NCI-H1417 treated with DMSO at 0.1 percent for 48 hours (cell line): ENCODE measurements at places on chromosomes 11 and 22.

DNA sequence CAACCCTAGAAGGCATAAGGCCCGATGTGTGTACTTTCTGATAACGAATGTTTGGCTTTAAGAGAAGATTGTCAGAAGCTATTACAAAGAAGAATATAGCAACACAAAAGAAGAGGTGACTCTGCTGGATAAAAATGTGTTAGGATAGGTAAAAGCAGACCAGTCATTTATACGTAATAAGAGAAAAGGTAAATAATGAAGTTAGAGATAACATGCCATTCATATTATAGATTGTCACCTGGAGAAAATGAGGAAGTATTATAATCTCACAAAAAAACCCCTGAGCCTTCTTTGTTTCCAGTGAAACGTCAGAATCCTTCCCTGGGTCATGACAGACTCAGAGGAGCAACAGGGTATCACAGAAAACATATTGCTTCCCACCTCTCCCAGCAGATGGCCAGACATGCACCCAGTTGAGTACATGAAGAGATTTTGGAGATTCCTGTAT lies 36.1 kb downstream of the PPFIA1 start:
- DNase-seq: no peak

DNA sequence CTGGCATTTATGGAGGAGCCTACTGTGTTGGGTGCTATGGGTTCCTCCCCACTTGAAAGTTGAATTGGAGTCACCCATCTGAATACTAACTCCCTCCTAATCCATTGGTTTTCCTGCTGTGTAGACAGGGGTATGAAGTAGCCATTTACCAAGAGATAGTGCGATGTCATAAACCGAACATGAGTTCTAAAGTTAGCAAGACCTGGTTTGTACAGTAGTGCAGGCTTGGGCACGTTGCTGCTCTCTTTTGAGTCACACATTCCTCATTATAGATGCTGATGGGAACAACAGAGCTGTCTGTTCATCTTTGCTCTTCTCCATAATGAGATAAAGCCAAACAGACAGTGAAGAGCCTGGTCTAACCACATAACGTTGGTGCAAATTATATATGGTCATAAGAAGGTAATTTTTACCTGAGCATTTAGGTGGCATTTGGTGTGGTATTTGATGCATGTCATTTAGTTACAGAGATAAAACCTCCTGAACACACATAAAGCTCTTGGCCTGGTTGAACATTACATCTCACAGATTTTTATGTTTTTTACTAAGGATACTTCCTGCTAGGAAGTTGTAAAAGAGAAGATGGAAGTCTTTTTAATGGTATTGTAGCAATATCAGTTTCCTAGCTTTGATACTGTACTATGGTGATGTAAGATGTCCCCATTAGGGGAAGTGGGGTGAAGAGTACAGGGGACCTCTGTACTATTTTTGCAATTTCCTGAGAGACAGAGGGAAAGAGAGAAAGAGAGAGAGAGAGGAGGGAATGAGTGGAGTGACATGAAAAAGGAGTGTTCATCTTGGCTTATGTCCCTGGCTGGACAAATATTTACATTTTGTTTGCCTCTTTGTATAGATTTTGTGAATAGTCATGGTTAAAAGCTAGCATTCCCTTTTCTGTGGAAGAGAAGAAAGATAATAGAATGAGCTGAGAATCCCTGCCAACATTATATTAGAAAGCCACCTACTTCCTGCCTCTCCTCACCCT lies 27.9 kb downstream of the GRAP2 start:
- DNase-seq: no peak

DNA sequence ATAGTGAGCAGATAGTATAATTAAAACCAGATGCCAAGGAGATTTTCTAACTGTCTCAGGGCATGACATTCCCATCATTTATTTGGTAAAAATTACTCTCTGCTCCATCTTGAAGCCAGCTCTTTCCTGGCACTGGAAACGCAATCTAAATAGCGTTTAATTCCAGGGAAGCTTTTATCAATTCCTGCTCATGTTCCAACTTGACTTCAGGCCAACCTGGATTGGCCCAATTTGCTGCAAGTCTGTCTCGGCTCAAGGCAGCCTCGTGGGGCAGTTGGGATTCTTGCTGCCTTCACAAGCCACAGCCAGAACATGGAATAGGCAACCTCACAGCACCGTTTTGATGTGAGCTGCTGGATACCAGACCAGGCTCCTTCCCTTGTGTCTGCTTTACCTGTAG lies 1255.9 kb downstream of the TBC1D22A start:
- no peak for DNase-seq

- no peak for DNase-seq
Measured at GRCh38 chr11:27574342-27574741, 67.8 kb upstream of the LIN7C start.

DNA sequence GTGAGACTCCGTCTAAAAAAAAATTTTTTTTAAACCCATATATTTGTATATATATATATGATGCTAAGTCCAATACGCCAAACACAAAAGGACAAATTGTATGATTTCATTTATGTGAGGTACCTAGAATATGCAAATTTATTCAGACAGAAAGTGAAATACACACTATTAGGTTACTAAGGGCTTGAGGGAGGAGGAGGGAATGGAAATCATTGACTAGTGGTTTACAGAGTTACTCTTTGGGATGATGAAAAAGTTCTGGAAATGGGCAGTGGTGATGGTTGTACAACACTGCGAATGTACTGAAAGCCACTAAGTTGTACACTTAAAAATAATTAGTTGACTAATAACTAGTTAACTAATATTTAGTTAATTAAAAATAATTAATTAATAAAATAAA lies 36.2 kb upstream of the FGF3 start:
- DNase-seq: no peak

DNA sequence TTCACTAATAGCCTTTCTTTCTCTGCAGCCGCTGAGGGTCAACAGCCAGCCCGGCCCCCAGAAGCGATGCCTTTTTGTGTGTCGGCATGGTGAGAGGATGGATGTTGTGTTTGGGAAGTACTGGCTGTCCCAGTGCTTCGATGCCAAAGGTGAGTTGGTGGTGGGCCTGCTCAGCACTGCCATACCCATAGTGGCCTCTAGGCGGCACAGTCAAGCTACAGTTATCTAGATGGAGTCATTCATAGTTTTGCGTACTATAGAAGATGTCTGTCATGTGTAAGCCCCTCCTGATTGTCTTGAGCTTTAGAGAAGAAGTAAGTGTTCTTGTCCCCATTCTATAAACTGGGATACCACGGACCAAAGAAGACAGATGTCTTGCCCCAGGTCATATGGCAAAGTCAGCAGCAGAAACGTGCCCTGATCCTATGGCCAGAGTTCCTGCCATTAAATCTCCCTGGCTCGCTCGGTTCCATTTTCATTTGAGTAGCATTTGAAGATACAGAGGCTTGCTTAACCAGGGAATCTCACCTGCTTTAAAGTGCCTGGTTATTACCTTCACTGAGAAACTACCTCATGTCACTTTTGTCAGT lies 42.1 kb upstream of the CRTAM start:
- no peak for DNase-seq

GRCh38 chr11:114233755-114234154 lies 62.4 kb upstream of the NNMT start:
- peak; percentile 18 for DNase-seq

GRCh38 chr11:21511835-21512440 lies 680.9 kb upstream of the ANO5 start:
- DNase-seq: no peak

- no peak for DNase-seq
Measured at GRCh38 chr11:119258983-119259382, 52.8 kb downstream of the CBL start.

DNA sequence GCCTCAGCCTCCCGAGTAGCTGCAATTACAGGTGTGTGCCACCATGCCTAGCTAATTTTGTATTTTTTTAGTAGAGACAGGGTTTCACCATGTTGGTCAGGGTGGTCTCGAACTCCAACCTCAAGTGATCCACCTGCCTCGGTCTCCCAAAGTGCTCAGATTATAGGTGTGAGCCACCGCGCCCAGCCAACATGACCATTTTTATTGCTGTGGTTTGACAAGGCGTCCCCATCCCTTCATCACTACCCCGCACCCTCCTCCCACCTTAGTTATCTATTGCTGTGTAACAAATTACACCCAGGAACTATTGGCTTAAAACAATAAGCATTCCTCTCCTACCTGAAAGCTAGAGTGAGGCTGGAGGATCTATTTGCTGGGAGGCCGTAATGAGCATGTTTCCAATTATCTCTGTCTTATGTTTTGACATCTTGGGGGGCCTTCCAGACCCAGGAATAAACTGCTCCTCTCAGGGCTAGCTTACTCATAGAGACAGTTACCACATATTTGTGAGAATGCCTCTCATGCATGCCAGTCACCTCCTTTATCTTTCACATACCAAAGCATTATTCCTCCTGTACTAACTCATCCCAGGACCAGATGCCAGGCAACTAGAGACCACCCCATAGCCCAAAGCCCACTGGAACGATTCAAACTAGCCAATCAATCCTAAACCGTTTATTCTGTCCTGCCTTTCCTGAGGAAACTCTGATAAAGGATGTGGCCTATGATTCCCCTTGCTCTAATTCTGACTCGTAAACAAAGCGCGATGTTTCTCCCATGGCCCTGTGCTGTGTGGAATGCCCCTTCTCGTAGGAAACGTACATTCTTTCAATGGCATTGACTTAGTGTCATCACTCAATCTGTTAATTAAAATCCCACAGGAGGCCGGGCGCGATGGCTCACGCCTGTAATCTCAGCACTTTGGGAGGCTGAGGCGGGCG lies 19.4 kb downstream of the SNU13 start:
- no peak for DNase-seq

DNA sequence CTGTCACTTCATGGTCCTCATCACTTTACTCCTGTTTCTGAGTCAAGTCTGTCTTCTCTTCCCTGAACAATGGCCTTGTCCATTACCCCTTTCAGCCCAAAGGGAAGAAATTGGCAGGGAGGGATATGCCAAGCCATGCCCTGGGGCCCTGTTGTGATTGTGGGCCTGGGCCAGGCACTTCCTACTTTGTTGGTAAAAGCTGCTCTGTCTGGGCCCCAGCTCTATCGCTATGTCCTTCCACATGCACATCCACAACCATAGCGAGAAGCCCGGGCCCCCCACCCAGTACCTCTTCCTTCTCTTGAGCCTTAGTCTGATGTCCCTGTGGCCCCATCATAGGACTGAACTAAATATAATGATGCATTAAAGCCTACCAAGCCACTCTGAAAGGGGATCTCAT lies 126.7 kb upstream of the RCN1 start:
- no peak for DNase-seq

- DNase-seq: no peak
Measured at GRCh38 chr11:60991457-60991856, 20.0 kb downstream of the CD6 start.

DNA sequence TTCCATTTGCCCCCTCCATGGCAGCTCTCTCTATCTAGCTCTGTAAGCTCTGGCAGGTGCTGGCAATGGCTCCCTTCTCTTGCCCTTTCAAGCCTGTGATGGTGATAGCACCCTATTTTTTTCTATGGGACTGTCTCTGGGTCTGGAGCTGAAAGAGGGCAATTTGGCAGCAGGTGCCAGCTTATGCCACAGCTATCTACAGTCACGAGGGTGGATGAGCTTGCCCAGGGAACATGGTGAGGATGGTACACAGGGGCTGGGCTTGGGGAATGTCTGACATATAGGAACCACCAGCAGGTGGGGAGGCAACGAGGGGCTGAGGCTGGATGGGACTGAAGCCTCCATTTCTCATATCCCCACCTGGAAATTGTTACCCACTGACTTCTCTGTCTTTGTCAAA lies 175.4 kb upstream of the SYT13 start:
- no peak for DNase-seq

DNA sequence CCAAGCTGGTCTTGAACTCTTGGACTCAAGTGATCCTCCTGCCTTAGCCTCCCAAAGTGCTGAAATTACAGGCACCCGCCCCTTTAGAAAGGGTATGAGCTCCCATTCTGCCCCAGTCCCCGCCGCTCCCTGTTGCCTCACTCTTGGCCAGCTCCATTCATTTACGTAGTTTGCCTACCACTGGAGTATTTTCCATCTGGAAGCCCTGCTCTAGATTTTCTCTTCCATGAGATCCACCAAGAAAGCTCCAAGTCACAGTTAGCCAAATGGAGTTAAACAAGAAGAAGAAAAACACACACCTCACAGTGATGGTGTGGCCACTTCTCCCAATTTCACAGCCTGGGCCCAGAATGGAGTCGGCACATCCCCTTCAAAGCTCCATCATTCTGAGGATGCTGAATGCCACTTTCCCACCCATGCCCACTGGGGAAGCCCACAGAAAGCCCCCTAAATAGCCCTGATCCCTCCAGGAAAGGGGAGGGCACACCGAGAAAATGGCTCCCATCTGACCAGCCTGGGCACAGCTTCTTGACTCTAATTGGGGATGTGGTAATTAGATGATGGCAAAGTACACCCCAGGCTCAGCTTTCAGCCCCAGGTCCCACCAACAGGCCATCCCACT lies 381.2 kb downstream of the MN1 start:
- no peak for DNase-seq

DNA sequence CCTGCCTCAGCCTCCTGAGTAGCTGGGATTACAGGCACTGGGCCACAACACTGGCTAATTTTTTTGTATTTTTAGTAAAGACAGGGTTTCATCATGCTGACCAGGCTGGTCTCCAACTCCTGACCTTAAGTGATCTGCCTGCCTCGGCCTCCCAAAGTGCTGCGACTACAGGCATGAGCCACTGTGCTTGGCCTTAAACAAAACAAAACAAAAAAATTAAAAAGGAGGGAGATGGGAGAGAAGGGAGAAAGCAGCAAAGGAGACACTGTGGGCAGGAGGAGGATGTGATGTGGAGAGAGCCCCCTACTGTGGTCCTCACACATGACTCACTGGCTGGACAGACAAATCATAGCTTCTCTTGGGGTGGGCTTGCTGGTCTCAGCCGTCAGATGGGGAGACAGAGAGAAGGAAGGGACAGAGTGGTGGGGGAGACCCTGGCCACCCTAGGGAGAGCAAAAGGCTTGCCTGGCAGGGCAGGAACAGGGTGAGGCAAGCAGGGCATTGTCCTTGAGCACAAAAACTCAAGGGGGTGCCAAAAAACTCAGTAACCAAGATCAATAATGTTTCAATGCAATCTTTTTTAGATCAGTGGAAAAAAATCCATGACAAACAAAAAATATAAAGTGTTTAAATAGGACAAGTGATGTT lies 31.6 kb downstream of the TPST2 start:
- no peak for DNase-seq

DNA sequence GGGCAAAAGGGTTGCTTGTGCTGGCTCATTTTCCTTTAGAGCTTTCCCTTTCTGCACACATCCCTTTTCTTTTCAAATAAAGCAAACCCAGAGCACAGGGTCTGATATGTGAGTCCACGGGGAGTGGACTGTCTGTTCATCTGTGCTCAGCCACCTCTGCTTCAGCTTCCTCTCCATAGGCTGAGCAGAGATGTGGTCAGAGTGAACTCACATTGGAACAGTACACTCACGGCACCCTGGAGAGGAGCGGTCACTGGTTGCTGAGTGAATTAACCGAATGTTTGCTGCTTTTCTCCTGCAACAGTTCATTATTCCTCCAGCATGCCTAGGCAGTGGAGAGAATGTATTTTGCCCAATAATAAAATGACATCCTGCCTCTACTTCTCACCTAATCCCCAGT lies 36.3 kb upstream of the CABP7 start:
- DNase-seq: no peak
